NK-92 treated with Interleukin-12 subunit alpha and Interleukin-12 subunit beta, amount 100 ng/mL, for 24 hours (cell line): ENCODE measurements at places on chromosomes 12 and 14.

DNA sequence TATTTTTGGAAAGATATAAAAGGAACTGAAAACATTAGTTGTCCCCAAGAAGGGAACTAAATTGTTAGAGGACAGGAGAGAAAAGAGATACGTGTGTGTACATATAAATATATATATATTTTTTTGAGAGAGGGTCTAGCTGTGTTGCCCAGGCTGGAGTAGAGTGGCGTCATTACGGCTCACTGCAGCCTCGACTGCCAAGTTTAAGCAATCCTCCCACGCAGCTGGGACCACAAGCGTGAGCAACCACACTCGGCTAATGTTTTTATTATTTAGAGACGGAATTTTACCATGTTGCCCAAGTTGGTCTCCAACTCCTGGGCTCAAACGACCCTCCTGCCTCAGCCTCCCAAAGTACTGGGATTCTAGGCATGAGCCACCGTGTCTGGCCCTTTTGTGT is 16.2 kb upstream of the NOP2 start:
- no peak for DNase-seq

DNA sequence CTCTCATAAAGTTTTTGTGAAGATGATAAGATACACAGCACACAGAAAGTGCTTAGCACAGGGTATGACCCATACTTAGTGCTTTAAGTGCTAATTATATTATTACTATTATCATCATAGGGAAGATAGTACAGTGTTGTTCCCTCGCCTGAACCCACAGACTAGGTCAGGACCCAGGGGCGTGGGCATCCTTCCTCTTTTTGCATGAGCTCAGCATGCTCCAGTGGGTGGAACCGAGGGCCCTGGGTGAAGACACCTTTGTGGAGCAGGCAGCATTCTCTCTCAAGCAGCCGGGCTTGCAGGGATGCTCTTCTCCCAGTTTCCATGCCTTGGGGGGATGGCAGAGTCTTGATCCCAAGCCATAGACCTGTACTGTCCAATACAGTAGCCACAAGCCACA is 34.8 kb downstream of the CRACR2A start:
- no peak for DNase-seq

DNA sequence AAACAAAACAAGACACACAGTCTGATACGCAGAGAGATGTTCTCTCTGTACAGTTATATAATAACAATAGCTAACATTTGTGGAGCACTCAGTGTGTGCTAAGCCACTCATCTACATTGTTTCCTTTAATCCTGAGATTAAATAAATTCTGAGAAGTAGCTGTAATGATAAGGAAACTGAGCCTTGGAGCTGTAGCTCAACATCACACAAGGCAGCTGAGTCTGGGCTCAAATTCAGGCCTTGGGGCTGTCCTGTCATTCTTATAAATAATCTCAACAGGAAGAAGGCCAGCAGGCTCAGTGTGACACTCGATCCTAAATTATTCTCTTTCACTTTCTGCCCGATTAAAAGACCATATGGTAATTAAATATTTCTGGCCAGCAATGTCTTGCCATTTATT is 24.5 kb downstream of the CDKN1B start:
- no peak for DNase-seq

GRCh38 chr14:49720744-49721143 is 27.8 kb downstream of the KLHDC1 start:
- DNase-seq: no peak

DNA sequence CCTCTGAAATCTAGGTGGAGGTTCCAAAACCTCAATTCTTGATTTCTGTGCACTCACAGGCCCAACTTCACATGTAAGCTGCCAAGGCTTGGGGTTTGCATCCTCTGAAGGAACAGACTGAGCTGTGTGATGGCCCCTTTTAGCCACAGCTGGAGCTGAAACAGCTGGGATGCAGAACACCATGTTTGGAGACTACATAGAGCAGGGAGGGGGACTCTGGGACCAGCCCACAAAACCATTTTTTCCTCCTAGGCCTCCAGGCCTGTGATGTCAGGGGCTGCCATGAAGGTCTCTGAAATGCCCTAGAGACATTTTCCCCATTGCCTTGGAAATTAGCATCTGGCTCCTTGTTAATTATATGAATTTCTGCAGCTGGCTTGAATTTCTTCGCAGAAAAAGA is 1025.9 kb upstream of the NOVA1 start:
- no peak for DNase-seq

- DNase-seq: no peak
These were observed 30.4 kb downstream of the CCNK start for GRCh38 chr14:99511421-99512109.

GRCh38 chr12:16585781-16586180 is 20.2 kb downstream of the LMO3 start:
- no peak for DNase-seq
